NCI-H69 (cell line): ENCODE measurements at places on chromosomes 3 and 15.

- DNase-seq: no peak
Observed at GRCh38 chr3:32282578-32283154, 44.2 kb downstream of the CMTM8 start.

- no peak for DNase-seq
Observed at GRCh38 chr15:81016489-81017068, 15.9 kb downstream of the TLNRD1 start.

GRCh38 chr3:15207836-15208504 lies 1.9 kb downstream of the CAPN7 start:
- DNase-seq: no peak

GRCh38 chr3:57972531-57973111 lies 35.6 kb upstream of the FLNB start:
- DNase-seq: no peak

DNA sequence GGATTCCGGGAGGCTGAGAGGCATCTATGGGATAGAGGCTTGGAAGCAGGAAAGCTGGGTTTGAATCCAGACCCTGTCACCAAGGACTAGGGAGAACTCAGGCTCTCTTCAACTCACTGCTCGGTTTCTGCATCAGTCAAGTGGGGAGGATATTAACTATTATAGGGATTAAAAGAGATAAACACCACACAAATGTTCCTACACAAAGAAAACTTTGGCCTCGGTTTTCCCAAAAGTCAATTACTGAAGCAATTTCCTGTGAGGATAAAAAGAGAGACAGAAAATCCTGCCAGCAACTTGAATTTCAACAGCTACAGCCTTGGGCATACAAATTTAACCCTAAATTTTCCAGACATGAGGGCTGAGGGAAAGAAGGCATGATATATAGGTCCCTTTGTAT lies 36.0 kb downstream of the ITGB5 start:
- DNase-seq: no peak

GRCh38 chr3:183161552-183162336 lies 790 bp downstream of the LAMP3 start:
- DNase-seq: no peak

- DNase-seq: no peak
Observed at GRCh38 chr3:13514639-13515435, 34.1 kb upstream of the FBLN2 start.

DNA sequence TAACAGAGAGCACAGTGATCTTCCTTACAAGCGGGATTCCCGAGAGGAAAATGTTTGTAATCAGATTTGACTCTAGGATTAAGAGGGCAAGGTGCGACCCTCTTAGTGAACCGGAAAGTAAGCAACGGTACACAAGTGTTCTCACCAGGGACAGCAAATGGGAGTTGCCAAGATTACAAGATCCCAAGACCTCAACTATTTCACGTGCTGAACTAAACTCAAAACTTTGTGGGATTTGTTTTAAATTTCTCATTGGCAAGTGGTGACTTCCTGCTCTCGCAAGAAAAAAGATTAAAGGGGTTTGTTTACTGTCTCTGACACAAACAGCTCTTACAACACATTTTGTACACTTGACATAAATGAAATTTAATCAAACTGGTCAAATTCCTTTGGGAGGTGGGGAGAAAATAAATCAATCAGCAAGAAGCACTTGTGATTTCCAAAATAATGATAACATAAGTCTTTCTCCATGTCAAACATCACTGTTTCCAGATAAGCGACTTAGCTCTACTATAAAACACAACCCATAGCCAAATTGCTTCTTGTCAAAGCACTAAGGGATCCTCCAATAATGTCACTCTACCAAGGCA lies 2.2 kb upstream of the PGPEP1L start:
- DNase-seq: no peak

- DNase-seq: no peak
Observed at GRCh38 chr15:100020614-100021013, 287.4 kb upstream of the LYSMD4 start.

GRCh38 chr15:31387479-31388118 lies 61.0 kb downstream of the KLF13 start:
- peak; percentile 94 for DNase-seq

DNA sequence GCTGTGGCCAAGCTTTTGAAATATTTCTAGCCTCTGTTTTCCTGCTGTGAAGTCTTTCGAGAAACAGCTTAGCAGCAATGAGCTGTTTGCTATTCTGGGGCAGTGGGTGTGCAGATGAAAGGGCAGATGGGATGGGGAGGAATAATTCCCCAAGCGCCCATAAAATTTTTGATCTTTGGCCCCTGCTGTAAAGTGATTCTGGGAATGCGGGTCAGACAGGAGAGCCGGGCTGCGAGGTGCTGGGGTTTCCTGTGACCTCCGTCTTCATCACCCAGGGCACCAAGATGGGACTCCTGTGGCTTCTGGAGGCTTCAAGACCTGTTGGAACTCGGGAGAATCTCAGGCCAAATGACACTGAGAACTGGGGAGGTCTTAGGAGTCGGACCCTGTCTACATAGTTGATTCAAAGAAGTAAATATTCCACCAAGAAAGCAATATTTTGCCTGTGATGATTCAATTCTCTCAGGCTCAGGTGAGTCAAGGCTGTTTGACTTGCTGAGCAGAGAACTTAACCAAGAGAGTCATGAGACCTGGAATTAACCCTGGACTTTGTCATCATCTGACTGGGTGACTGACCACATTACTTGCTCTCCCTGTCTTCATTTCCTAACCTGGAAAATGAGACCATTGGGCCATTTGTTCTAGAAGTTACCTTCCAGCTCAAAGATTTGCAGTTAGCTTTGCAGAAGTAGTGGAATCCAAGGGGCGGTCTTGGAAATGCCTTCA lies 86.4 kb downstream of the POLR2M start:
- peak; percentile 33 for DNase-seq

DNA sequence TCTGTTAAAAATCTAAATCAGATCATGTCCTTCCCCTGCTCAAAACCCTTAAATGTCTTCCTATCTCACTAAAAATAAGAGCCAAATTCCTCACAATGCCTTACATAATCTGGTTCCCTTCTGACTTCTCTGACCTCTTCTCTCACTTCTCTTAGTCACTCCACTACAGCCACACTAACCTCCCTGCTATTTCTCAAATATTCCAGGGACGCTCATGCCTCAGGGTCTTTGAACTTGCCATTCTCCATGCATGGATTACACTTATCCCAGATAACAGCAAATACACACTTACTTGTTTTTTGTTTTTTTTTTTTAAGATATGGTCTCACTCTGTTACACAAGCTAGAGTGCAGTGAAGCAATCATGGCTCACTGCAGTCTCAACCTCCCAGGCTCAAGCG lies 8.5 kb downstream of the TP53BP1 start:
- DNase-seq: no peak

- no peak for DNase-seq
Observed at GRCh38 chr15:43095243-43095642, 10.6 kb downstream of the UBR1 start.

DNA sequence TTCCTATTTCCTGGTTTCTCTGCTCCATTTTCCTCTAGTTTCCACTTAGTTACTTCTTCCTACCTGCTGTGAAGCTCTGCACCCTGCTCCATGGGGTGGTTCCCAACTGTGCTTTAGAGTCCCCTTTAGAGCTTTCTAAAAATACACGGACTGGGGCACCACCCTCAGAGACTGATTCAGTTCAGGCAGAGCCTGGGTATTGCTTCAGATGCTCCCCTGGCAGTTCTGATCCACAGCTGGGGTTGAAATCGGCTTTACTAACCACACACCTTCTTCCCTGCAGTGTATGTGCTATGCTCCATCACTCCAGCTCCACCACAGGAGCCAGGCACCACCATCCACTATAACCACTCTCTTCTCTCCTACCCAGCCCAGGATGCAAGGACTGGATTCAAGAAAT lies 12.6 kb downstream of the ANP32A start:
- no peak for DNase-seq

- DNase-seq: no peak
Observed at GRCh38 chr3:157149136-157149696, 10.7 kb downstream of the CCNL1 start.

GRCh38 chr15:82950295-82950694 lies 2.2 kb downstream of the HOMER2 start:
- no peak for DNase-seq

DNA sequence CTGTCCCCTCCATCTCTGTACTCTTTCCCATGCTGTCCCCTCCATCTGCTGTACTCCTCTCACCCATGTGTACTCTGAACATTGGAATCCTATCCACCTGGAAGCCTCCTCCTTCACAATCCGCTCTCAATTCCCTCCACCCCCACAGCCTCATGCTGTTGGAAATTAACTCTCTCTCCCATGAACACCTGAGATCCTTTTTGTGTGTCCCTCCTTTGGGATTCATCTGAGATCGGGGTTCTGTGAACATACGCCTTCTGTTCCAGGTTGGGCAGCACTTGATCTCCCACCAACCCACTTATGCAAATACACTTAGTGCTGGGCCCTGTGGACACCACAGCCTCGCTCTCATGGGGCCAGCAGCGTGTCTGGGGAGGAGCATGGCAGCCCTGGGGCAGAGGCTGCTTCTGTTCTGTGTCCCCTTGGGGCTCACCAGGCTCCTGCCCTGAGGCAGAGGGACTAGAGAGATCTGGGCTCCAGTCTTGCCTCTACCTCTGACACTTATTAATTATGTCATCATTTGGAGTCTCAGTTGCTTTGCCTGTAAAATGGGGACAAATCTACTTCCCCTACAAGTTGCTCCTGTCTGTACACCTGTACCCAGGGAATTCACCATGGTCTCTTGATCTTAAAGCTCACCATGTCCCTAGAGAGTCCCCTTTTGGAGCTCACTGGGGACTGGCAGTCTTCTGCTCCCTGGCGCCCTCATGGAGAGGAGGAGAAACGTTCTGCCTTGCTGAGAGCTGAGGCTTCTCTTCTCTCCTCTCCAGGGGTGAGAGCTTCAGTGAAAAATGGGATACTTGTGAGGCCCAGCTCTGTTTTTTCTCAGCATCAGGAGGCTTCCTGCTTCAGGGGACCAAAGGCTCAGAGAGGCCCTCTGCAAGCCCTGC lies 42.7 kb downstream of the ITGA11 start:
- peak; percentile 34 for DNase-seq

GRCh38 chr3:88985491-88985890 lies 121.9 kb upstream of the EPHA3 start:
- no peak for DNase-seq

DNA sequence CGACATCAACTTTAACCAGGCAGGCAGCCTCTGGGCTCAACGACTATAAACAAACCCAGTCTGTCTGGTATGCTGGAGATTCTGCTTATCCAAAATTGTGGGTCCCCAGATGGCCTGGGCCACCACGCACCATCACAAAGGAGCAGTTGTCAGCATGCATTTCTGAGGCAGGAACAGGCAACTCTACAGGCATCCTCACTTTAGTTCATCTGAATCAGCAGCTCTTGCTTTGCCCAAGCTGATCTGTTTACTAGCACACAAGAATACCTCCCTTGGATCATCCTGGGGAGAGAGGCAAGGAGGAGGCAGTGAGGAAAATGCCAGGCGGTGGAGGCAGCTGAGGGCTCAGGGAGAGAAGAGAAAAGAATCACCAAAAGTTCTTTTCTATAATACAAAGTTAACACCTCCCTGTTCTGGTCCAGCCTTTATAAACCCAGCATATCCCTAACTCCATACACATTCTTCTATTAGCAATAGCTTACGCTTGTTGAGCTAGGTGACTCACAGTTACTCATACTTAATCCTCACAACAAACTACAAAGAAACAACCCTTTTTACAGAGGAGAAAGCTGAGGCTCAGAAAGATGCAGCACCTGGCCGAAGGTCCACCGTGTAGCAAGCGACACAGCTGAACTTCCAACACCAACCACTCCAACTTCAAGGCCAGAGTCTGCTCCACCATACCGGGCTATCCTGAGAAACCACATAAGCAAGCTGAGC lies 33.6 kb downstream of the ZDHHC3 start:
- DNase-seq: no peak

DNA sequence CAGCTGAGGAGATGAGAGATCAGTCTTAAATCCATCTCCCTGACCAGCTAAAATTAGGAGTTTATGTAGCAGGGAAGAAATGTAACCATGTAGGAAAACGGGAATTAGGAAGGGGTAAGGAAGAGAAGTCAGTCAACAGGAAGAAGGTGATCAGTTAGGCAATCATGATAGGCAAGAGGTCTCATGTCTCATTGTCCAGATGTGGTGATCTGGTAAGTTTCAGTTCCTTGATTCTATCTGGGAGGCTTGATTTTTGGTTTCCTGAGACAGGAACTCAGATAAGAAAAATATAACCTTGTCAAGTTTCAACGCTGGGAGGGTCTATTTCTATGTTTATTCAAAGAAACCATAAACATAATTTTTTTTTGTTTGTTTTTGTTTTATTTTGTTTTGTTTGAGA lies 40.3 kb upstream of the TBC1D5 start:
- DNase-seq: no peak

DNA sequence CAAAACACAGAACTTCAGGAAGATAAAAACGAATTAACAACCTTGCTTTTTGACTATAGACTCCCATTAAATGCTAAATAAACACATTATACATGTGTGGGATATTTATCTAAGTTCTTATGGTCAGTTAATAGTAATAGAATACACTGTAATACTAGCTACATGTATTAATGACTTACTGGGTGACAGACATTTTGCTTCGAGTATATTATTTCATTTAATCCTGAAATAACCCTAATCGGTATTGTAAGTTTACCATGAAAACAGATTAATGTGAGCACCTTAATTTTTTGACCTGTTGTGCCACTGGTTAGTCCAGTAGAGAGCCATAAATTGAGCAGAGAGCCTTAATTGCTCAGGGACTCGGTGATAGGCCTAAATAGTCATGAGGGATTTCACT lies 151.1 kb downstream of the ROBO2 start:
- DNase-seq: peak; percentile 61

GRCh38 chr3:134885877-134886621 lies 91.0 kb downstream of the EPHB1 start:
- no peak for DNase-seq

DNA sequence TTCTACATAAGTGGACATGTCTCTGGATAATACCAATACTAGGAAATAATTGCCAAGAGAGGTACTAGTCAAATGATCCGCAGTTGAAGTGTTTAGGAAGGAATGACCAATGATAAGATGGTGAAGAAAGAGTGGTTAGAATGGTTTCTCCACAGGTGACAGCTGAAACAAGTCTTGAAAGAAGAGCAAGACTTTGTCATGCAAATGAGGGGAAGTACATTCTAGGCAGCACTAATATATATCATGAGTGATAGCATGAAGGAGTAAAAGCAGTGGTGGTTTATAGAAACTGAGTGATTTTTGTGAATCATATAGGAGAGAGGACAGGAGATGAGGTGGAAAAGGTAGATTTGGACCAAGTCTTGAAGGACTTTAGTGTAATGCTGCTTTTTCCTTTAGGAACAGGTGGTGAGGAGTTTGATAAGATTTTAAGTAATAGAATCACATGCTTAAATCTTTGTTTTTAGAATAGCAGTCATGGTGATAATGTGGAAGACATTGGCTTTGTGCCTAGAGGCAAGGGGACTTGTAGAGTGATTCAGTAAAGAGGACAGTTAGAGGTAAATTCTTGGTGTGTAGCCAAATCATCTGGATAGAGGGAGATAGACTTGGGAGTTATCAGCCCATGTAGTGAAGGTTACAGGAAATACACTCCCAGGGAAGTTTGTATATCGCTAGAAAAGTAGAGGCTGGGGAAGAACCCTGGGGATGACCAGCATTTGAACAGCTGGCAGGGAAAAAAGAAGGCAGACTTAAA lies 31.9 kb downstream of the SLMAP start:
- DNase-seq: peak; percentile 8

- no peak for DNase-seq
Observed at GRCh38 chr3:151144760-151145159, 58.3 kb downstream of the GPR171 start.

GRCh38 chr3:160047876-160048275 lies 59.2 kb downstream of the IL12A start:
- DNase-seq: no peak
